H9 (cell line): ENCODE measurements at places on chromosomes 4 and X. TPM values are rescaled to one million over a fixed set of nuclear protein-coding genes. Genes with fewer than 3 reads are reported as not detected.

DNA sequence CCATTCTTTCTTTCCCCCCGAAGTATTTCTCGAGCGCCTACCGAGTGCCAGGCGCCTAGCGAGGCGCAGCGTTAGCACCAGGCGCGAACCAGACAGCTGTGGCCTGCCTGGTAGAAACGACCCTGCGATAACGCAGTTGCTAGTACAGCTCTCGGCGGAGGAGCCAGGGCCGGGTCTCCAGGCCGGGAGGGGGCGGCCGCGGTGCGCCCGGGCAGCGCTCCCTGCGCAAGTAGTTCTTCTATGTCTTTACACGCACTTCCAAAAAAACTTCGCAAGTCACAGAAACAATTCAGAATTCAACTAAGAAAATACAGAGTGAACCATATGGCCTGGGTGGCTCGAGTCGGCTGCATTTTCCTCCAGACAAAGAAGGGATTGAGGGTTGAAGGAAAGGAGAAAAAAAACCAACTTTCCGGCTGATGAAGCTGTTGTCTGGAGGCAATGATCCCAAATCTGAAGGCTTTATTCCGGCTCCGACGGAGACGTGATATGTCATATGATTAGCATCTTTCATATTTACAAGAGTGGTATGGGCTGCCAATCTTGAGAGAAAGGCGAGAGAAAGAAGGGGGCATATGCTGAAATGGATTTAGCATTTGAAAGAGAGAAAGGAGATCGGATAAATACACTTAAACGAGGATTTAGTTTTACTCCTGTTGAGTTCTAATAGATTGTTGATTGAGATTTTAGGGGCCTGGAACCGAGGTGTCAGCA lies 7.2 kb upstream of the NEUROG2 start:
- peak overlapping the region; percentile 58 for H3K4me3 ChIP-seq
- H3K27ac ChIP-seq: no peak overlapping the region
- no peaks in the 10 kb centered on the region for H3K36me3 ChIP-seq
- H3K4me1 ChIP-seq: no peaks in the 10 kb centered on the region; the same call in 1 of the 2 replicates
- peak; percentile 85 for DNase-seq

DNA sequence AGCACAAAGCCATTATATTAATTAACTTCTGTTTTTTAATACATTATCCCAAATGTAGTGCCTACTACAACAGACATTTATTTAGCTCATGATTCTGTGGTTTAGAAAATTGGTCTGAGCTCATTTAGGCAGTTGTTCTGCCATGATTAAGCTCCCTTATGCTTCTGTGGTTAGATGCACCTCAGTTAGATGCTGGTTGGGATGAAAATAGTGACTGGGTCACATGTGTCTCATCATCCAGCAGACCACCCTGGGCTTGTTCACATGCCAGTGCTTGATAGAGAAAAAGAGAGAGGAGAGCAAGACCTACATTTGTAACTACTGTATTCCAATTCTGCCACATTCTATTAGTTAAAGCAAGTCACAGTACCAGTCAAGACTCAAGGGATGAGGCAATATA lies 376.4 kb upstream of the GNPDA2 start:
- H3K36me3 ChIP-seq: no peaks in the 10 kb centered on the region; the same call in 1 of the 2 replicates
- H3K27me3 ChIP-seq: no peaks in the 10 kb centered on the region
- no peak for DNase-seq

- no peak for DNase-seq
- H3K36me3 ChIP-seq: 0 out of 2 replicates have a peak, but pooled peaks cover 12% of the 10 kb centered on the region
Measured at GRCh38 chrX:40303256-40304077, 205.7 kb upstream of the BCOR start.

DNA sequence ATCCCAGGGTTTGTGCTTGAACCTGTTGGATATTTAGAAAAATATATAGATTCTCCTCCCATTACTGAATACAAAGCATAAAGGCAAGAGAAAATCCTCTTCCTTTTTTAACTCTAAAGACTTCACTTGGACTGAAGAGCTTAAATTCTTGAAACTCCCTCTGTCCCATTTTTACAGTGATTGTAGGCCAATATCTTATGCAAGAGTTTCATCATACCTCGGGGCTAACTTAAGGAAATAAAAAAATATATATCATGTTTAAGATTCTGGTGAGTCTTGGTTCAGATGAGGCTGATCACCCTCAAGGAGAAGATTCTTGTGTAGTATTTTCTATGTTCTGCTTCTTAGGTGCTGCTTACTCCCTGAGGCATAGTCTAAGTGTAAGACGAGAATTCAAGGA lies 1449.6 kb downstream of the C4orf33 start:
- DNase-seq: no peak
- no peaks in the 10 kb centered on the region for H3K36me3 ChIP-seq
- no peak overlapping the region for H3K27ac ChIP-seq
- no peaks in the 10 kb centered on the region for H3K27me3 ChIP-seq
- no peaks in the 10 kb centered on the region for H3K4me1 ChIP-seq
- no peak overlapping the region for H3K4me3 ChIP-seq

DNA sequence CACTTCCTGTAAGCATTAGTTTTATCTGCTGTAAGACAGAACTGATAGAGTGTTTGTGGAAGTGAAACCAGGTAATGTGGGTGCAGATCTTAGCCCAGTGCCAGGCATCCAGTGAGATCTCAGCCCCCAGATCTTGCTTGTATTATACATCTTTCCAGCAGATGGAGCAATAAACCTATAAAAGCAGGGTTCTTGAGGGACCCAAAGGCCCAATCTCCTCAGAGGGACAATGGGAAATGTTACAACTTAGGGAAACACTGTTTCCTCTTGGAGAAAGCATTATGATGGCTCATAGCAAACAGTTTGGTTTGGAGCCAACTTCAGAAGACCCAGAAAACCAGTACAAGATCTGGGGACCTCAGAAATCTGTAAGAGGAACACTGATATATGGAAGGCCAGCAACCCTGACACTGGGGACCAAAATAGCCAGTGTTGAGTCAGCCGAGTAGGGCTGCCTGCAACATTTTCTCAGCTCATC lies 206.3 kb downstream of the SLC7A11 start:
- H3K36me3 ChIP-seq: no peaks in the 10 kb centered on the region
- H3K27me3 ChIP-seq: no peaks in the 10 kb centered on the region
- no peak for DNase-seq
- H3K27ac ChIP-seq: no peak overlapping the region

GRCh38 chr4:89914609-89915550 lies 20.2 kb downstream of the MMRN1 start:
- H3K36me3 ChIP-seq: no peaks in the 10 kb centered on the region
- DNase-seq: no peak
- H3K27ac ChIP-seq: no peak overlapping the region
- no peaks in the 10 kb centered on the region; the same call in 1 of the 2 replicates for H3K4me1 ChIP-seq

DNA sequence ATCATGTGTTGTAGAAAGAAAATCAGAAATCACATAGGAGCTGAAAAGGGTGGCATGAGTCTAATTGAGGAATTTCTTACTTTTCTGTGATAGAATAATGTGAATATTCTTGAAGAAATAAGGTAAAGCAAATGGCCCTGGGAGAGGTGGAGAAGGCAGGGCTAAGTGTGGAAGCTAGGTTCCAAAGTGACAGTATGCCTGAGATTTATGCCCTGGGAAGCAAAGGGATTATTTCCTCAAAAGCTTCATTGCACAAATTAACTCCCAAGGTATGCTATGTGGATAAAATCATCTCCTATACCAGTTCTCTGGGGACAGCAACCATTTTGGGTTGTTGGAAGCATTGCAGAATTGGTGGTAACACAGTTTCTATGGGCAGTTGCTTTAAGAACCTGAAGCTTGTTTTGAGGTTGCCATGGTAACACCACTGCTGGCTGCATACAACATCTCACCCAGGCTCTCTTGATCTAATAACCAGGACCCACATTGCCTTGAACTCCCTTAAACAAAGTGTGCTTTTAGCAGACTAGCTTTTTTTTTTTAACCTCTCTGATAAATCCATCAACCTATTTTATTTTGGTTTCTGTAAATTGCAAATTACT lies 21.0 kb downstream of the MAOA start:
- no peaks in the 10 kb centered on the region for H3K4me1 ChIP-seq
- peaks cover 8% of the 10 kb centered on the region for H3K36me3 ChIP-seq

DNA sequence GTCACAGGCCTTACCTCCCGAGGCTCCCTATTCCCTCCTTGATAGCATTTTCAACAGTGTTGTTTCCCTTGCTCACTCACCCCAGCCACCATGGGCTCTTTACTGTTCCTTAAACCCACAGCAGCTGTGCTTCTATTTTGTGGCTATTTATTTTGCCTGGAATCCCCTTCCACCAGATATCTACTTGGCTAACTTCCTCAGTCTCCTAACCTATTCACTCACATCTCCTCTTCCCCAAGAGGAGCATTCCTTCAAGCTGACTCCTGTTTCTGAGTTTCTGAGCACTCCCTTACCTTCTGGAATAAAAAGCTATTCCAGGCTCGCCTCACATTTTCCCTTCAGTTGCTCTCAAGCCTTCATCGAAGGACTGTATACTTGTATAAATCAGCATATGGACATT lies 50.5 kb downstream of the CXCL1 start:
- no peaks in the 10 kb centered on the region for H3K4me1 ChIP-seq
- no peaks in the 10 kb centered on the region for H3K36me3 ChIP-seq
- DNase-seq: no peak
- no peak overlapping the region for H3K4me3 ChIP-seq

DNA sequence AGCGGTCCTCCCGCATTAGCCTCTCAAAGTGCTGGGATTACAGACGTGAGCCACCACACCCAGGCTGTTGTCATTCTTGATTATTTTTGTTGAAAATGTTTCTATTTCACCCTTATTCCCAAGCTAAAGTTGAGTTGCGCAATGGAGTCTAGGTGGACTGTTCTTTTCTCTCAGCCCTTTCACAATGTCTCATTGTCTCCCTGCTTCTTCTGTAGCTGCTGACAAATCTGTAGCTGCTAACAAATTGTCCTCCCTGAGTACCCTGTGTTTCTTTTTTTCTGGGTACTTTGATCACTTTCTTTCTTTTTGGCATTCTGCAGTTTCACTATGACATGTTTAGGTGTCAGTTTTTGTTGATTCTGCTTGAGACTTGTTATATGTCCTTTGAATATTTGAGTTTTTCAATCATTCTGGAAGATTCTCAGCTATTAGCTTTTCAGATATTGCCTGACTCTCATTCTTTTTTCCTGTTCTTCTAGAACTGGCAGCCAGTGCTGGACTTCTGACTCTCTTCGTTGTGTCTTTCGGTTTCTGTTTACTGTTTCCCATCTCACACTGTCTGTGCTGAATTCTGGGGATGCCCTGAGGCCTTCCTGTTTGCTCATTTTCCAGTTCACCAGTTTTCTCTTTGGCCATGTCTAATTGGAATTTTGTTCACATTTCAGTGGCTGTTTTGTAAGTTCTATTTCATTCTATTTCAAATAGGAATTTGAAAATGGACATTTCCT lies 6.6 kb downstream of the ABCD1 start:
- no peak for DNase-seq
- H3K4me1 ChIP-seq: no peaks in the 10 kb centered on the region
- no peak overlapping the region for H3K27ac ChIP-seq
- H3K27me3 ChIP-seq: no peaks in the 10 kb centered on the region

GRCh38 chr4:14294611-14295010 lies 667.1 kb upstream of the BOD1L1 start:
- H3K27me3 ChIP-seq: no peaks in the 10 kb centered on the region; the same call in 1 of the 2 replicates
- no peak overlapping the region for H3K4me3 ChIP-seq
- no peak overlapping the region for H3K27ac ChIP-seq

- H3K27ac ChIP-seq: no peak overlapping the region
- no peak overlapping the region for H3K4me3 ChIP-seq
- no peak for DNase-seq
- no peaks in the 10 kb centered on the region for H3K4me1 ChIP-seq
Measured at GRCh38 chr4:82839624-82840023, 41.0 kb upstream of the SCD5 start.

DNA sequence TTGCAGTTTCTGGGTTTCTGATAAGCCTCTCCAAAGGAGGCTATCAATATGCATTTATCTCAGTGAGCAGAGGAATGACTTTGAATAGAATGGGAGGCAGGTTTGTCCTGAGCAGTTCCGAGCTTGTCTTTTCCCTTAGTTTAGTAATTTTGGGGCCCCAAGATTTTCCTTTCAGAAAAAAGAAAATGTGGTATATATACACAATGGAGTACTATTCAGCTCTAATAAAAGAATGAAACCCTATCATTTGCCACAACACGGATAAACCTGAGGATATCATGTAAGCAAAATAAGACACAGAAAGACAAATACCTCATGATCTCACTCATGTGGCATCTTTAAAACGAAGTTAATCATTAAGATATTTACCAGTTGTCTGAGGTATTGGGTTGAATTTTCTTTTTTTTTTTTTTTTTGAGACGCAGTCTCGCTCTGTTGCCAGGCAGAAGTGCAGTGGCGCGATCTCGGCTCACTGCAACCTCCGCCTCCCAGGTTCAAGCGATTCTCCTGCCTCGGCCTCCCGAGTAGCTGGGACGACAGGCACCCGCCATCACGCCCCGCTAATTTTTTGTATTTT lies 540 bp downstream of the ZNF721 start:
- no peak for DNase-seq
- H3K4me3 ChIP-seq: peak overlapping the region; percentile 99
- H3K4me1 ChIP-seq: peaks cover 4% of the 10 kb centered on the region; the same call in 1 of the 2 replicates
- H3K27me3 ChIP-seq: no peaks in the 10 kb centered on the region

DNA sequence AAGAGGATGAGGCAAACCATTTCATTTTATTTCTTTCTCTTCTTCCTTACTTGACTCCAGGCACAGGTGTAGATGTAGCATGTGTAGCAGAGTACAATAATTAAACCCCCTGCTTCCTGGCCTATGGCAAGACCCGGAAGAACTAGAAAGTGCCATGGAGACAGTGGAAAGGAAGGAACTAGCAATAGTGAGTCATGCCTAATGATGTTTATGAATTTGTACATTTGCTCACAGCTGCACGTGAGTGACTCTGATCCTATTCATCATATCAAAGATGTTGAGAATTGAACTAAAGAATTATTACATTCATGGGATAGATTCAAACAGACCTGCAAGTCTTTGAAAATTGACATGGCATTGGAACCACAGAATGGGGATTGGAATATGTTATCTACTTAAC lies 2233.9 kb upstream of the TENM3 start:
- H3K27ac ChIP-seq: no peak overlapping the region
- no peak overlapping the region for H3K4me3 ChIP-seq
- no peaks in the 10 kb centered on the region for H3K4me1 ChIP-seq
- no peaks in the 10 kb centered on the region for H3K27me3 ChIP-seq
- H3K36me3 ChIP-seq: no peaks in the 10 kb centered on the region
- no peak for DNase-seq

DNA sequence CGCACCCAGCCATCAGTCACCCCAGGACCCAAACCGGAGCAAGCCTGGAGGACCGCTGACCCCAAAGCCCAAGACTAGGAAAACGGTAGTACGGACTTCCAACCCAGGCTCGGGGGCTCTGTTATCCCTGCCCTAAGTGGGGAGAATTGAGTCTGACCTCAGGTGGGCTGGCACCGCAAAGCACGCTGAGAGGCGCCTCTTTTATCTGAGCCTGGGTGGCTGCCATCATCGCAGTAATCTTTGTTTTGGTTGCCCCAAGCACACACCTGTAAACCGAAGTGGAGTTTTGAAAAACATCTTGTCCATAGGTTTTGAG lies 894 bp upstream of the SH3RF1 start:
- H3K4me3 ChIP-seq: peak overlapping the region; percentile 91
- no peak for DNase-seq
- H3K27ac ChIP-seq: no peak overlapping the region
- H3K36me3 ChIP-seq: no peaks in the 10 kb centered on the region
- H3K4me1 ChIP-seq: no peaks in the 10 kb centered on the region
- no peaks in the 10 kb centered on the region for H3K27me3 ChIP-seq

Gene TMEM185A
- 22.7 and 23.6 TPM in 2 replicates for total RNA-seq

Gene TEX13B
- total RNA-seq: 0.18 and 0.42 TPM in 2 replicates

Gene HTRA3
- 2.9 and 3.0 TPM in 2 replicates for total RNA-seq

Gene SMIM10
- 1.1 and 1.2 TPM in 2 replicates for total RNA-seq

Gene WDR1
- 366 and 367 TPM in 2 replicates for total RNA-seq

Gene MAGEA4
- 0.53 and 0.68 TPM in 2 replicates for total RNA-seq

Gene FDCSP
- total RNA-seq: not detected in 2 replicates
